ENCODE measurements at places on chromosomes 5 and 9. TPM values are rescaled to one million over a fixed set of nuclear protein-coding genes. Genes with fewer than 3 reads are reported as not detected.

DNA sequence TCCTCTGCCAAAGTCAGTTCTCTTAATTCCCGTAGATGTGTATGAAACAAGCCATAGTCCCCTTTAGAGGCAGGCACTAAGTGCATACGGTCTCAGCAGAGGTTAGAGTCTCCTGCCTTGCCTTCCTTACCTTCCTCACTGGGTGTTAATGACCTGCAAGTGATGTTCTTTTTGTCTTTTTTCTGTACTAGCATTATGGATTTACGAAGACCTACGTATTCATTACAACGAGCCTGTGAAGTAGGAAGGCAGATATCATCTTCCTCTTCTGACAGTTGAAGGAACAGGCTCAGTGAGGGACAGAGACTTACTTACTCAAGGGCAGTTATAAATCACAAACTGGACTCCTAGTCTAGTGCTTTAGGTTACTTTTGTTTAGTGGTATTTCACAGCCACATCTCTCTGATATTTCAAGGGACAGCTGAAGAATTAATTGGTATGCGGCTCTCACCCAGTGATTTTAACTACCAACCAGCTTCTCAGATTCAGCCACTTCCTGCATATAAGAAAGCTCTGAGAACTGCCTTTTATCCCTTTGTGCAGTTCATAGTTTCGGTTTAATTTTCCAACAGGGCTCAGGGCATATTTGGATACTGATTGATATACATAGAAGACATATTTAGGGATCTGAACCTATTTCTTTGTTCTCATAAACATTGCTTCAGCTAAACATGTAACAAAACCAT lies 85.1 kb upstream of the CKMT2 start:
- DNase-seq = no peak
- H3K27me3 ChIP-seq = no peaks in the 10 kb centered on the region

GRCh38 chr9:101219030-101219429 lies 165.8 kb downstream of the BAAT start:
- no peak for DNase-seq
- no peaks in the 10 kb centered on the region for H3K4me1 ChIP-seq
- H3K4me3 ChIP-seq = no peak overlapping the region
- no peaks in the 10 kb centered on the region for H3K36me3 ChIP-seq
- no peak overlapping the region for H3K27ac ChIP-seq

DNA sequence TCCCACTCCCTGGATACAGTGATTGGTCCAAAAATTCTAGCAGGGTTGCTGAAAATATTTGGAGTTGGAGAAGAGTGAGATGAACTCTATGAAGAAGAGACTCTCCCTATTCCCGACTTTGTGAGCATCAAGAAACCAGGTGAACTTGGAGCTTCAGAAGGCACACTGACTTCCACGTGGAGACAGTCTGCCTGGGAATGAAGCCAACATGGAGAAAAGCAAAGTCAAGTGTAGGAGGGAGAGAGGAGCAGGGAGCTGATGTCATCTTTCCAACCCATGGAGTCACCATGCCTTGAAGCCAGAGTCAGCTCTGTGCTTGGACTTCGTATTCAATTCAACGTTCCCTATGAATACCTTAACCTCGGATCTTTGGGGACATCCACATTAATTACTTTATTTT lies 125.1 kb downstream of the NPR3 start:
- no peak overlapping the region for H3K27ac ChIP-seq
- no peaks in the 10 kb centered on the region for H3K4me1 ChIP-seq

GRCh38 chr9:109935406-109936087 lies 155.5 kb downstream of the PALM2AKAP2 start:
- no peaks in the 10 kb centered on the region for H3K36me3 ChIP-seq
- no peaks in the 10 kb centered on the region for H3K27me3 ChIP-seq
- no peak for DNase-seq
- no peak overlapping the region for H3K4me3 ChIP-seq
- no peaks in the 10 kb centered on the region for H3K4me1 ChIP-seq
- no peak overlapping the region for H3K27ac ChIP-seq

GRCh38 chr9:93035821-93036351 lies 22.6 kb upstream of the SUSD3 start:
- DNase-seq = no peak
- H3K27ac ChIP-seq = no peak overlapping the region
- H3K4me1 ChIP-seq = peaks cover 3% of the 10 kb centered on the region
- H3K27me3 ChIP-seq = no peaks in the 10 kb centered on the region

DNA sequence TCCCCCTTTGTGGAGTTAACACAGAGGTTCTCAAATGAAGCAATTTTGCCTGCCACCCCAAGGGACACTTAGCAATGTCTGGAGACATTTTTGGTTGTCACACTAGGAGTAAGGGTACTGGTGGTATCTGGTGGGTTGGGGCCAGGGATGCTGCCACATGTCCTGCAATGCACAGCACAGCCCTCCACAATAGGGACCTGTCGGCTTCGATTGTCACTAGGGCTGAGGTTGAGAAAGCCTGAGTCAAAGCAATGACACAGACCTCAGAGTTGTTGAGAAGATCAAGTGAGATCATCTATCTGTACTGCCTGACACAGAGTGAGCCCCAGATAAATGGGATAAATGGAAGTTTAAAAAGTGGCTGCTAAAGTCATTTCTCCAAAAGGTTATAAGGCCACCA lies 249.2 kb upstream of the KLF4 start:
- H3K27me3 ChIP-seq = no peaks in the 10 kb centered on the region
- peak overlapping the region; percentile 85 for H3K27ac ChIP-seq
- peaks cover 63% of the 10 kb centered on the region for H3K4me1 ChIP-seq

- H3K4me1 ChIP-seq = peaks cover 12% of the 10 kb centered on the region
- no peaks in the 10 kb centered on the region for H3K27me3 ChIP-seq
- H3K4me3 ChIP-seq = no peak overlapping the region
- no peaks in the 10 kb centered on the region for H3K36me3 ChIP-seq
- no peak overlapping the region for H3K27ac ChIP-seq
- DNase-seq = no peak
Observed at GRCh38 chr5:55524816-55525215, 9.9 kb downstream of the PLPP1 start.

DNA sequence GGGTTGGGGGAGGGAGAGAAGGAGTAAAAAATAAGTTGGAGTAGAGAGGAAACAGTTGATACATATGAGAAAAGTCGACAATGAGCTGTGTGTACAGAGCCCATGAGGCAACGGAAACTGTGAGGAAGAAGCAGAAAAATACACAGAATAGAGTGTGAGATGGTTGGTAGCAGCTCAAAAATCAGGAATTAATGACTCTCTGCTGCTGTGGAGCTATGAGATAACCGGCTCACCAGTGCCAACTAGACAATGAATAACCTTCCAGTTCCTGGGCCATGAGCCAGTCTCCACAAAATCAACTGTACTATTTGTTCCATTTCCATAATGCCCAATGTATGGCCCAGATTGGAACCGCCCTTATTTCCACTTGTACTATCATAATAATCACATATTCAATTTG lies 53.1 kb upstream of the NREP start:
- H3K4me3 ChIP-seq = no peak overlapping the region
- H3K4me1 ChIP-seq = no peaks in the 10 kb centered on the region
- H3K27me3 ChIP-seq = no peaks in the 10 kb centered on the region
- no peaks in the 10 kb centered on the region for H3K36me3 ChIP-seq

GRCh38 chr9:129282731-129283211 lies 104.7 kb upstream of the IER5L start:
- peak overlapping the region; percentile 39 for H3K27ac ChIP-seq
- peak overlapping the region; percentile 44 for H3K4me3 ChIP-seq
- peaks cover 28% of the 10 kb centered on the region for H3K4me1 ChIP-seq
- no peaks in the 10 kb centered on the region for H3K36me3 ChIP-seq
- peak; percentile 65 for DNase-seq

DNA sequence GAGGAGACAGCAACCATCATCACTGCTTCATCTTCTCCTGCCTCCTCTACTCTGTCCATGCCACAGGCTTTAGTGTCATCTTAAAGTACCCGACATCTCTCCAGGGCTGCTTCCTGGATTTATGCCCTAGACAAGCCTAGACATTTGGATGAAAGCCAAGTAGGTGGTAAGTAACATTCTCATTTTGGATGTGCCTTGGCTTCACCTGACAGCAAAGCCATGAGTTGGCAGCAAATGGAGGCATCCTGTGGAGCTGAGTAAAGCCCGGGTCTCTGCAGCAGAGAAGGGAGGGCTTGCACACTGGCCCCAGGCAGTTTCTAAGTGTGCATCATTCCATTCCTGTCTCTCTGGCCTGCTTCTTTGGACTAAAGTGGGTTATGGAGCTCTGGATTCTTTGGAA lies 299.1 kb downstream of the DMAC1 start:
- no peaks in the 10 kb centered on the region for H3K36me3 ChIP-seq
- no peak overlapping the region for H3K27ac ChIP-seq
- no peaks in the 10 kb centered on the region for H3K4me1 ChIP-seq

GRCh38 chr5:179900711-179901110 lies 7.0 kb downstream of the TBC1D9B start:
- H3K36me3 ChIP-seq = peaks cover 78% of the 10 kb centered on the region
- no peak overlapping the region for H3K4me3 ChIP-seq
- no peak overlapping the region for H3K27ac ChIP-seq
- H3K4me1 ChIP-seq = peaks cover 6% of the 10 kb centered on the region
- no peak for DNase-seq

DNA sequence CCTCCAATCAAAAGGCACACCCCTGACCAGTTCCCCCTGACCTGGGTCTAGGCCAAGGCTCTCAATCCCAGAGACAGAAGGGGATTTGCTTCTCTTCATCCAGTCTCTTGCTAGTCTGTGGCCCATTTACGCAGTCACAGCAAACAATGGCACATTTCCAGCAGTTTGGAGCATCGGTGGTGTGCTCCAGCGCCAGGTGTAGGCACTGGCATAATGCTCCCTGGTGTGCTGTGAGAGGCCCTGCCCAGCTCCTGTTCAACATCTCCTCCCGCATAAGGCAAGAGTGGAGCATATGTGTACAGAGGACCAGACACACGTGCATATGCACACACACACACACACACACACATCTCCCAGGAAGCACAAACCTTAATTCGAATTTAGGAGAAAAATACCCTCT lies 79.5 kb upstream of the ERCC6L2 start:
- H3K4me1 ChIP-seq = no peaks in the 10 kb centered on the region
- no peak for DNase-seq
- H3K27me3 ChIP-seq = no peaks in the 10 kb centered on the region
- no peak overlapping the region for H3K27ac ChIP-seq

DNA sequence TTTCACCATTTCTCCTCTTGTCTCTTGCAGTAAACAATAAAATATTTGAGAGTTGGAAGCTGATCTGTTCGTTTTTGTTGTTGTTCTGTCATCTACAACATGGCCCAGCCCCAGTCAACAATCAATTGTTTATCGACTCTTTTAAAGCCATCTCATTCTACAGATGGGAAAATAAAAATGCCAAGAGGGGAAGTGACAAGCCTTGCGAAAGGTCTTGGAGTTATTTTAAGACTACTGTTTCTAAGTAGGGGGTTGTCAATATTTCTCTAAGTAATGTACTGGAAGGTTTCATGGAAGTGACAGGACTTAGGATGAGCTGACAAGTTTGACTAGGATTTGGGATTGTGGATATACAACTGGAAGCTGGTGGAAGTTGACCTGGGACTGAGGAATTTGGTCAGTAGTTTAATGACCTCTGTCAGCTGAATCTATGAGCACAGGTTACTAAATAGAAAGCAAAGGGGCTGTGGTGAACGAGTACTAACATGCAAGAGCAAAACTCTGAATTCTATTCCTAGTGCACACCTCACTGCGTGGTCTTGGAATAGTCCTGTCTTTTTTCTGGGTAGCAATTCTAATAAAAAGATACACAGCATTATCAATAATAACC lies 57.5 kb upstream of the ADRB2 start:
- H3K4me3 ChIP-seq = no peak overlapping the region
- no peaks in the 10 kb centered on the region for H3K36me3 ChIP-seq
- H3K27ac ChIP-seq = no peak overlapping the region
- no peaks in the 10 kb centered on the region for H3K27me3 ChIP-seq

- no peaks in the 10 kb centered on the region for H3K27me3 ChIP-seq
- H3K4me1 ChIP-seq = no peaks in the 10 kb centered on the region
- DNase-seq = no peak
- no peak overlapping the region for H3K4me3 ChIP-seq
Observed at GRCh38 chr9:26131886-26132285, 453.6 kb upstream of the TUSC1 start.

DNA sequence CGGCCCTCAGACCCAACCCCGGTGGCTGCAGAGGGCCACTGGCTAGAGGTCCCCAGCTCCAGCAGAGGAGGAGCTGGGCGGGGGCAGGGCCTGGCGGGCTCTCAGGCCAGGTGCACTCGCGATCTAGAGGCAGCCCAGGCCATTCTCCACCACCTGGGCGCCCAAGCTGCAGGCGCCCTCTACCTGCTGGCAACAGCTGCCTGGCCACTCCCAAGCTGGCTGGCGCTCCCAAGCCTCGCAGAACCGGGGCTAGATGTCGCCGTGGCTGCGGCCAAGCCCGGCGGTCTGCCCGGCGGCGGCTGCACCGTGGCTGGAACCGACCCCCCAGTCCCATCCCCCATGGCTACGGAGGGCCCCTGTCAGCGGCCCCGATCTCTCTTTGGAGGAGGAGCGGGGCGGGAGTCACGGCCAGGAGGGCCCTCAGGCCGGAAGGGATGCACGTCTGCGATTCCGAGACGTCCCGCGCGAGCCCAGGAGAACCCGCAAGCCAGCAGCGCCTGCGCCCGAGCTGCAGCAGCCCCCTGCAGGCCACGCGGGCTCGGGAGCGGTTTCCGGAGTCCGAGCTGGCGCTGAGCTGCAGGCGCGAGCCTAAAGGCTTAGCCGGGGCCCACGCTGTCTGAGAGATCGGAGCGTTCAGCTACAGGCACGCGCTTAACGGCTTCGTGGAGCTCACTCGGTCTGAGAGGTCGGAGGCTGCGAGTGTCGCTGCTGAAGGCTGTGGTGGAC lies 44.3 kb upstream of the BICD2 start:
- no peaks in the 10 kb centered on the region for H3K36me3 ChIP-seq
- peaks cover 96% of the 10 kb centered on the region for H3K27me3 ChIP-seq
- peaks cover 32% of the 10 kb centered on the region for H3K4me1 ChIP-seq
- no peak overlapping the region for H3K27ac ChIP-seq
- peak; percentile 85 for DNase-seq
- H3K4me3 ChIP-seq = peak overlapping the region; percentile 40

Gene PFN3
- not detected for total RNA-seq

Gene MAP3K1
- total RNA-seq = 89.2 TPM

Gene SLC36A3
- not detected for total RNA-seq

Gene SIL1
- 41.5 TPM for total RNA-seq

Gene STPG3
- 1.2 TPM for total RNA-seq

Gene PCDHB11
- 0.98 TPM for total RNA-seq

Measured in suprapubic skin (tissue), 4 donors.